ENCODE measurements at places on chromosomes 2 and 18.

DNA sequence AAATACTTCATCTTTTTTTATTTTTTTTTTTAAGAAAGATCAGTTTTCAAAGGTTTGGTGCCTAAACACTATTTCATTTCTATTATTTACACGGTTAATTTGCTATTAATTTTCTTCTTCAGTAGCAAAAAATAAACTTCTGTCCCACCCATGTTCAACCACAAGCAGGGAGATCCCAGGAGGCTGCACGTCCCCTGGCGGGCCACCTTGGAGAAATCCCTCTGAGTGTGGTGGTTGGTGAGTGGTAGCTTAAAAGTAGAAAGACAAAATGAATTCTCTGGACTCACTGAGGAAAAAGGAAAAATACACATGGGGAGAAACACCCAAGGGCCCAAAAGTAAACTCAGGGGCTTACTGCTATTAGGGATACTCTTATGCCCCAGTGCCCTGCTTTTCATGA, 143.5 kb downstream of the DNAH7 start:
- DNase-seq, result no peak

- DNase-seq, result no peak
Observed at GRCh38 chr2:64727843-64728463, 74.2 kb upstream of the SERTAD2 start.

DNA sequence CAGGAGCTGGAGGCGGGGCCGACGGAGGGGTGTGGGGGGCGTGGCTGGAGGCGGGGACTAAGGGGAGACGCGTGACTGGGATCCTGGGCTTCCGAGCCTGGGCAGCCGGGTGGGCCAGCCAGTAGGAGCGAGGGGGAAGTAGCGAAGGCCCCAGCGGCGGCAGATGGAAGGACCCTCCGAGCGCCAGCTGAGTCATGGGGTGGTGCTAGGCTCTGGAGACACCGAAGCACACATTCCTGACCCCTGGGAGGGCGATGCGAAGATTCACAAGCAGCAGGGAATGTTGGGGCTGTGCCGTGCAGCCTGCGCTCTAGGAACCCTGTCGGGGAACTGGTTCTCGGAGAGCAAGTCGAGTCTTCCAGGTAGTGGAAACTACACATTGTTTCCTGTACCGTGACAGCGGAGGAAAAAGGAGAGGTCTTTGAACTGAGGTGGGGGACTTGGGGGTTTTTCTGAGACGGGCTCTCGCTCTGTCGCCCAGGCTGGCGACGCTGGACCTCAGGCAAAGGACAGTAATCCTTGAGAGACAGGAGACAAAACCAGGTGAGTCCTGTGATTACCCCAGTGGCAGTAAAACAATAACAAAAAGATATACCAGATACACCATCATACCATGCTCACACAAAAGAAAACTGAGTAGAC, 650 bp upstream of the AFG3L2 start:
- no peak for DNase-seq

DNA sequence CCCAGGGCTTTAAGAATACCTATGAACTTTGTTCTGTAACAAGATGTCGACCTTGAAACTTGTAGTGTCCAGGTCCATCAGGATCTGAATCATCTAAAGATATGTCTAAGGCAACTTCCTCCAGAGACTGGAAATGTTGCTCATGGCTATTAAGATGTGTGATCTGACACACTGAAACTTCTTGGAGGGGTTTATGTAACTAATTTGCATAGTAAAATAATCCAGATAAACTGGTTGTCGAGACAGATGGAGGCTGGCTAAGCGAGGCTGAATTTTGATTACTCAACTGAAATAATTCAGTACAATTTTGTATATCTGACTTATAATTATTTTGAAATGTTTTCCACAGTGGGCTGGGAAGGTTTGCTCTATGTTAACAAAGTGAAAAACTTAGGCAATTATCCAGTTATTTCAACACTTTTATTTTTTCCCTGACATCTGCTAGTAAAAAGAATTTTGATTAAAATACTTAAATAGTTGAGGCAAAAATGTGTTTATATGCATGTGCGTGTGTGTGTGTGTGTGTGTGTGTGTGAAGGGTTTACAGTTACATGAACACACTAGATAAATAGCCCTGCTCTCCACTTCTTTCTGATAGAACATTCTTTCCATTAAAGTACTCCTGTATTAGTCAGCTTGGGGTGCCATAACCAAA, 11.4 kb upstream of the MAP3K20 start:
- DNase-seq, result no peak

DNA sequence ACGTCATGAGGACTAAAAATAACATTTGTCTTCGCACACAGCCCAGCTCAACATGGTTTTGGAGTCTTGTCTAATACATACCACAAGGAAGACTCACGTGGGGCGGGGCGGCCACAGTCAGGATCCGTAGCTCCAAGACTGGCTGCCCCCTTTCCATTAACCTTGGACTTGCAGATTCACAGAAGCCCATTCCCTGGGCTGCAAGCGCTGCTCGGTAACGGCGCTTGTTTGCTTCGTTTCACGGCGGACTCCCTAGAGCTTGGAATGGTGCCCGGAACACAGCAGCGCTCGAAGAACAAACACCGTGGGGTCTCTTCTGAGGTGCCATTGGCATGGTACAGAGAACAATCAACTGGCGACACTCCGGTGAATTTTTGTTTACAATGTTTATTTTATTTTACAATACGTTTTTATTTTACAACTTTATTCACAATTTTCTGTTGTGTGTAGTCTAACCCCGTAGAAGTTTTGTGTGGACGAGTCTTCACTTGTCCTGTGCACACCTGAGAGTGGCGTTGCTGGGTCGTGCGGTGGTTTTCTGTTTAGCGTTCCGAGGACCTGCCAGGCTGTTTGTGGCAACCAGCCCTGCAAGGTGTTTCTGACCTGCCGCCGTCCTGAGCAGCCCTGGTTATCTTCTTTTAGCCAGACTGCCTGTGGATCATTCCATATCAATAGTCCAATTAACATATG, 126.5 kb downstream of the GALR1 start:
- no peak for DNase-seq

- no peak for DNase-seq
Observed at GRCh38 chr2:65675350-65675749, 243.0 kb upstream of the SPRED2 start.

DNA sequence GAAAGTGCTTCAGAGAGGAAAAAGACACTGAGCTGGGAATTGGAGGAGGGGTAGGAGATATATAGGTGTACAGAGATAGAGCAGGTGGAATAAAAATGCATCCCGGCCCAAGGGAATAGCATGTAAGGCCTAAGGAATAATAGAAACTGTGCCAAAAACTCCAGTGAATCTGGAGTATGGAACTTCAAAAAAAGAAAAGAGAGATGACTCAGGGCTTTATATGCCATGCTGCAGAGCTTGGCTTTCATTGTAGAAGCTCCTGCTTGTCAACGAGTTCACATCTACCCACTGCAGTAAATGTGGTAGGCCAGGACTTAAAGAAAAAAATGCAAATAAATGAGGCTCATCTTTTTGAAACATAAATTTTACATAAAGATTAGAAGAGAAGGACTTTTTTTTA, 131.8 kb downstream of the MREG start:
- DNase-seq, result no peak

GRCh38 chr2:153110486-153110885, 368.1 kb downstream of the RPRM start:
- DNase-seq, result no peak

GRCh38 chr2:144967961-144968360, 448.0 kb upstream of the ZEB2 start:
- no peak for DNase-seq

DNA sequence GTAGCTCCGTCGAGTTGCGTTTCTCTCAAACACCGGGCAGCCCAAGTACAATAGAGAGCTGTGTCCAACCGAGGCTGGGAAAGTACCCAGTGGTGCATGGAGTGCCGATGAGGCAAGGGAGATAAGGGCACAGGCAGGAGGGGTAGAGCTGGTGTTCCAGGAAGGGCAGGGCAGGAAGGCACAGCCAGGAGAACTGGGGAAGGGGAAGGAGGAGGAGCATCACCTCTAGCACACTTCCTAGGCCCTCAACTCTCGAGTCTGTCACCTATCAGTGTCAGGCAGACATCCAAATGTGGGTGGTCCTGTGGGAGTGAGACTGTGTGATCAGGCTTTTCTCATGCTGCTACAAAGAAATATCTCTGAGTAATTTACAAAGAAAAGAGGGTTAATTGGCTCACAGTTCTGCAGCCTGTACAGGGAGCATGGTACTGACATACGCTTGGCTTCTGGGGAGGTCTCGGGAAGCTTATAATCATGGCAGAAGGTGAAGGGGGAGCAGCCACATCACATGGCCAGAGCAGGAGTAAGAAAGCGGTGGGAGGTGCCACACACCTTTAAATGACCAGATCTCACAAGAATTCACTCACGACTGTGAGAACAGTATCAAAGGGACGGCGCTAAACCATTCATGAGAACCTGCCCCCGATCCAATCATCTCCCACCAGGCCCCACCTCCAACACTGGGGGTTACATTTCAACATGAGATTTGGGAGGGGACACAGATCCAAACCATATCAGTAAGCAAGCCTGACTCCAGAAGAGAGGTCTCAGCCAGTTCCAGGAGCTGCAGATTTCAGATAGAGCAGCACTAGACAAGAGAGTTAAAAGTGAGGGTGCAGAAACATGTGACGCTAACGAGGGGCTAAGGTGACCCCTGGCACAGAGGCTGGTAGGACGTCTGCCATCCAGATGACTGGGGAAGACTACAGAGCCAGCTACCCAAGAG, 75.7 kb downstream of the MBOAT2 start:
- no peak for DNase-seq

GRCh38 chr18:35117951-35118411, 76.8 kb downstream of the MAPRE2 start:
- no peak for DNase-seq

- no peak for DNase-seq
Observed at GRCh38 chr2:173090276-173090877, 14.7 kb downstream of the MAP3K20 start.

- DNase-seq, result no peak
Observed at GRCh38 chr2:96538487-96539214, 2.1 kb downstream of the ARID5A start.

GRCh38 chr2:60796573-60797509, 40.8 kb downstream of the PAPOLG start:
- DNase-seq, result no peak

DNA sequence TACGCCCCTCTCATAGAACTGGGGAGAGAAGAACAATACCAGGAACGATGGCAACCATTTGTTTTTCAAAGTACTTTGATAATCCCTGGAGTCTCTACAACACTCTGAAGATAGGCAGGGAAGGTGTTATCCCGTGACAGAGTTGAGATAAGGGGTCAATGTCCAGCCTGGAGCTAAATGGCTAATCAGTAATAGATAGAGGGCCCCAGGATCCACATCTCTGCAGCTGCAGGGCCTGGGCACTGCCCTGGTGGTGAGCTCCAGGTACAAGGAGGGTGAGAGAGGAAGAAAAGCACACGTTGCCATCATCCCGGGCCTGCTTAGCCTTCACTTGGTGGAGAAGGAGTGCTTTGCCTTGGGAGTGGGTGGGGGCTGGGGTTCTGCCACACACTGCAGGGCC, 260.6 kb downstream of the PRKCE start:
- no peak for DNase-seq

- no peak for DNase-seq
Observed at GRCh38 chr2:59713577-59713976, 839.9 kb downstream of the BCL11A start.

- no peak for DNase-seq
Observed at GRCh38 chr18:23631746-23632145, 31.0 kb downstream of the ANKRD29 start.

DNA sequence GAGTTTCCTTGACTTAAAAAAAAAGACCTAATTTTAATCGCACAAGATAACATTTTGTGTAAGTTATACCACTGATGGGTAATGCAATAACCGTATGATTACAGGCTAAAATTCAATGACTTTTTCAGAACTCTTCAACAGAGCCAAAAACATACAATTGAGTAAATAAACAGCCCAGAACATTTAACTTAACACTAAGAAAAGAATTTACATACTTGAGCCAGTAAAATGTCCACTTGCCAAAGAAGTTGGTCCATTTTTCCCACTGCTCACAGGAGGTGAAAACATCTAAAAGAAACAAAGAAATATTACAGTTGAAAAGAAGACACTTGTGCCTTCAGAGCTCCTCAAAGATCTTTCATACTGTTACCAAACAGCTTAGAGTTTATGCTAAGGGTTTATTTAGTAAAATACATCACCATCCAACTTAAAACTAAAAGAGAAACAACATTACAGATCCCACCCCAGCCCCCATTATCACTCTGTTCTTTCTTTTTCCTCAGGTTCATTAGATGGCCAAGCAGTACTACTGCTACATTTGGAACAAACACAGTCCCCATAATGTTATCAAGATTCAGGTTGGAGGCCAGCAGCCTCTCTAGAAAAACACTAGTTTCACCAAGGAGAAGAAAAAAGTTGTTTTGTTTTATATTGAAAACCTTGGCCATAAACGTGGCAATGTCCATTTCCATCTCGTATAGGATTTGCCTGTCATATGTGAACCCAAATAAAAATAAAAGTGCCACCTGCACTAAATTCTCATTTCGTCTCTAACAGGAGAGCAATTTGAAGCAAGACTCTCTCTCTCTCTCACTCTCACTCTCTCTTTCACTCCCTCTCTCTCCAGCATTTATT, 2.7 kb downstream of the TCF4 start:
- DNase-seq, result no peak

- DNase-seq, result peak; percentile 41
Observed at GRCh38 chr2:169715379-169716237, 18.0 kb upstream of the KLHL23 start.

- no peak for DNase-seq
Observed at GRCh38 chr2:173843526-173843925, 121.6 kb downstream of the SP3 start.

GRCh38 chr2:74544634-74545033, 9.1 kb downstream of the LOXL3 start:
- no peak for DNase-seq

DNA sequence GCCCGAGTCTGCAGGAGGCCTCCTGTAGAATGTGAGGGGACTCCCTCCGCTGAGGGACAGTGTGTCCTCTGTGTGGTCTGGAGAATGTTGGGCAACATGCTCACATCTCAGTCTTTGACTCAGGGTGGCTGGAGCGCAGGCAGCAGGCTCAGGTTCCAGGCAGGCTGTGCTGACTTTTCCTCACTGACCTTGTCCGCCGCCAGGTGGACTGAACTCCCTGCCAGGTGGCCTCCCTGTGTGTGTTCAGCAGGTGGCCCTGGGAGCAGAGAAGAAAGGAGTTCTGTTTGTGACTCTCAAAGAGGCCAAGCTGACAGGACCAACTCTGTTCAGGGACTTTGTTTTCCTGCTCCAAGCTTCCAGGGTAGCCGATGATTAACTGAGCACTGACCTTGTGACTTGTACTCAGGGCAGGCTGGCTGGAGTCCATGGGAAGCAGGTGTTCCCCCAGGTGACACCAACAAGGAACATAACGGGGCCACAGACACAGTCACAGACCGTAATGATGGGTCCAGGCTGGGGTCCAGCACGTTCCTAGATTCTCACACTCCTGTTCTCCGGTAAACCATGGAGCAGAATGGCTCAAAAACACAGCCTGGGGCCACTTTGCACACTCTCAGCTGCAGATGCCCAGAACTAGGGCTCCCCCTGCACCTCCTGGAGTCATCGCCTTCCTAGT, 439.8 kb downstream of the RNF144A start:
- no peak for DNase-seq

DNA sequence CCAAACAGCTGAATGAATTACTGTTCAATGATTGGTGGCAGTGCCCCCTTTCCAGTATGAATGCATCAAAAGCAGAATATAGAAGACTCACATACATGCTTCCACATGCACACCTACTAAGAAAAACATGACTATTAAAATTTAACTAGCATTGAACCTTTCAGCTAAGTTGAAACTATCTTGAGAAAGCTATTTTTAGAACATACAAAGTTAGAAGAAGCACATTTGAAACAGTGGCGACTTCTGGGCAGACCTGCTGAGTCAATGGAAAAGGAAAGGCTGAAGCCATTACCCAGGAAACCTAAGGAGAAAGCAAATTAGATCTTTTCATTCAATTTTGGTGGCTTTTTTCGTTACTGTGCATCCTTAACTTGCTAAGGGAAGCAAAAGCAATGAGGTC, 55.9 kb downstream of the PLA2R1 start:
- DNase-seq, result no peak

All from urinary bladder (tissue), 4 donors.